ENCODE measurements at places on chromosomes 5 and 9. TPM values are rescaled to one million over a fixed set of nuclear protein-coding genes. Genes with fewer than 3 reads are reported as not detected.

The ARL14EPL gene
- total RNA-seq = not detected

The HNRNPAB gene
- total RNA-seq = 146 TPM

The CNTLN gene
- total RNA-seq = 3.9 TPM

The CTXN3 gene
- total RNA-seq = not detected

The KIF20A gene
- 8.2 TPM for total RNA-seq

The IFNA17 gene
- not detected for total RNA-seq

The GFPT2 gene
- 10.2 TPM for total RNA-seq

The OMD gene
- not detected for total RNA-seq

The TTC39B gene
- 3.6 TPM for total RNA-seq

The KLHL9 gene
- 29.3 TPM for total RNA-seq

Measured in glomerular endothelial cell (primary cell).